ENCODE measurements at places on chromosomes 12 and 14. TPM values are rescaled to one million over a fixed set of nuclear protein-coding genes. Genes with fewer than 3 reads are reported as not detected.

GRCh38 chr12:110565894-110566871 is 16.9 kb downstream of the PPTC7 start:
- no peak for DNase-seq

DNA sequence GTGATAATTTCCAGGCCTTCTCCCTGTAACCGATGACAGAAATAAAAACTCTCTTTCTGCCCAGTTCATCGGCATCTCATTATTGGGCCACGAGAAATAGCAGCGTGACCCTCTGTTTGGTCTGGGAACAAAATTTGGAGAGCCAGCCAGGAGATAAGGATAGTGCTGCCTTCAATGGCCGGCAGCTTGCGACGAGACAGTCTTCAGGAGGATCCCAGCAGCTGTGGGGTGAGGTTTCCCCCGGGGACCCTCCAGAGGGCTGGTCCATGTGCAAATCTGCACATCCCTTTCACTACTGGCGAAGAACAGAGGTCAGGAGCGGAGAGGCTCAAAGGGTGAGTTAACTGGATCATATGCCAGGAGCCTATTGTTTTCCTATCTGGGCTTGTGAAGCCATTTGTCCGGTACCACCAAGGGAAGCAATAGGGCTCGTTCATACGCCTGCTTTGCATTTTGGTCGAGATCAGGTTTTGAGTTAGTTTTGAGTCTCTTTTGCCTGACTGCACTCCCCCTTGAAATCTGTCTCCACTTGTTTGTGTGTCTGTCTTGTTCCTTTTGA is 4.8 kb downstream of the SLC39A2 start:
- DNase-seq: no peak

Gene LRTM2
- not detected for total RNA-seq

DNA sequence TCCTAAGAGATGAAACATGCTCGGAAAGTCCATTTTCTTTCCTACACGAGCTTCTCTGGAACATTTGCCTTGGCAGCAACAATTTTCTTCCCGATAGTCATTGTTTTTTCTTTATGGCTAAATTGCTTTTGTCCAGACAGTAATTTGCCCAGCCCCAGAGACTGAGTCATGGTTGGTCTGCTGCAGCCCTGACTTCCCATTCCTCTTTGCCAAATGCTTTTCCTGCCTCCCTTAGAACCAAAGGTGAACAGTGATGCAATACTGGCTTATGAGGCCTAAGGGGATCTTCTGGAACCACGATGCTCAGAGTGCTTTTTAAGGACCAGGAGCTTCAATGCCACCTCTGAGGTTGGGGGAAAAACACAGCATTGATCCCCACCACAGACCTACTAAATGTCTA is 1599.6 kb upstream of the TMEM132C start:
- no peak for DNase-seq

Gene OAS2
- total RNA-seq: 327 TPM

DNA sequence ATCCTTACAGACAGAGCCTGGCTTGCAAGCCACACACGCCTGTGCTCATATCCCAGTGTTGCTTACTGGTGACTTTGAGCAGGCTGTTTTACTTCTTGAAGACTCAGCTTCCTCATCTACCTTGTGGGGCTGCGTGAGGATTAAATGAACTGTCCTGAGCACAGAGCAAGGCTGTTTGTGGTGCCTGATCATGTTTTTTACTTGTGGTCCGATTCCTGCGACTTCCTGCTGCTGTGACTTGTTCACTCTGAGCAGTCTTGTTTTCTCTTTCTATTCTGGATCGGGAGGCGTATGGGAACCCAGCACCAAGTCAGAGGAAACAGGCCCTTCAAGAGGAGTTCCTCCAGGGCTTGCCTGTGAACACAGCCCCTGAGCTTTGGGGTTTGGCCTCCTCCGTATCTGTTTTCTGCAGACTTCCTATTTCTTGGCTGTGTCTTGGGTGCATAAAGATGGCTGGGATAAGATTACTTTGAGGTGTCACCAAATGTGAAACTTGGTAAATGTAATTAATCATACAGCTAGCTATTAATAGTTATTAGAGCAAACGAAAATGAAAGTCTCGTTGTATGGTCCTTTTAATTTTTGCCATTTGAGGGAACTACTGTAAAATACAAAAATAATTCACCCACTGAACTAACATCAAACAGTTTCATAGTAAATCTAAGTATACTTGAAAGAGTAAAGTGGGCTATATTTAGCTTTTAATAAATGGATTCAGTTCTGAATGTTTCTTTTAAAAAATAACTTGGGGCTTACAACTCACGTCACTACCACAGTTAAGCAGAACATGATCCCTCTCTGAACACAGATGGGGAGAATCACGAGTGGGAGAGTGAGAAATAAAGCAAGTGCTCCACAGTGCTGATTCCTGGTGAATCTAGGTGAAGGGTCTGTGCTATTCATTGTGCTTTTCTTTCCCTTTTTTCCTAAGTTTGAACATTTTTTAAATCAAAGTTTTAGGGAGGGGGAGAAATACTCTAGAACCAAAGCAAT is 251.5 kb downstream of the FOXN3 start:
- DNase-seq: no peak

GRCh38 chr12:6347367-6348338 is 5.8 kb upstream of the TNFRSF1A start:
- DNase-seq: no peak

GRCh38 chr14:73633116-73634010 is 11.4 kb upstream of the DNAL1 start:
- DNase-seq: peak; percentile 59

GRCh38 chr12:28870839-28871440 is 278.1 kb upstream of the FAR2 start:
- DNase-seq: no peak

Gene GLIPR1L2
- total RNA-seq: 0.35 TPM

DNA sequence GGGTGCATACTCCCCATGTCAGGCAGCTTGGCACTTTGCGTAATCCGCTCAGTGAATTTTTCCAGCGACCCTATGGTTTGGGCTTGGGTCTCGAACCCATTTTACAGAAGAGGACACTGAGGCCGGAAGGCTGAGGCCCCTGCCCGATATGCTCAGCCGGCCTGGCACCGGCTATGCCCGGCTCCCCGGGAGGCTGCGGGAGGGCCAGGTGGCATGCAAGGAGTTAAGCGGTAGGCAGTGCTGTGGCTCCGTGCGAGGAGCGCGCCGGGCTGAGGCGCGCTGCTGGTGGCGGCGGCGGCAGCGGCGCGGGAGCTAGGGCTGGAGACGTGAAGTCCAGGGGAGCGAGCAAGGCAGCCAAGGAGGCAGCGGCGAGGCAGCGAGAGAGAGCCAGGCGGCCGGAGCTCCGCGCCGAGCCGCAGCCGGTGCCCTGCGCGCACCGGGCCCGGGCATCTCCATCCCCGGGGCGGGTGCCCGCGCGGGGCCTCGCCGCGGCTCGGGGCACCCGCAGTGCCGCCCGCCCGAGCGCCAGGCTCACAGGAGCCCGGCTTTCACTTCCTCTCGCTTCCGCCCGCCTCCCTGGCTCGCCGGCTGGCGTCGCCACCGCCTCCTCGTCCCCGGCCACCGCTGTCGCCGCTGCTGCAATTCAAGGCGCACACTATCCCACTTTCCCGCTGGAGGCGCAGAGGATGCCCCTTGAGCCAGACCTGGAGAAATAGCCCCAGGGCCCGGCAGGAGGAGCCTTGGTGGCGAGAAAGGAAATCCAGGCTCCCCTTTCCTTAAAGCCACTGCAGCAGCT is at the start of gene WSCD2:
Gene WSCD2 (plus strand): TSS at position 272 of the 796 bp plus-strand sequence. CDS start 66,545 bp downstream, outside the sequence.
- DNase-seq: no peak

Gene EIF2B2
- 64.0 TPM for total RNA-seq

Gene RFX4
- total RNA-seq: not detected

Gene NTN4
- 0.25 TPM for total RNA-seq

Gene HSP90B1
- 378 TPM for total RNA-seq

GRCh38 chr12:57838594-57839302 is 7.8 kb downstream of the CTDSP2 start:
- DNase-seq: peak; percentile 50

DNA sequence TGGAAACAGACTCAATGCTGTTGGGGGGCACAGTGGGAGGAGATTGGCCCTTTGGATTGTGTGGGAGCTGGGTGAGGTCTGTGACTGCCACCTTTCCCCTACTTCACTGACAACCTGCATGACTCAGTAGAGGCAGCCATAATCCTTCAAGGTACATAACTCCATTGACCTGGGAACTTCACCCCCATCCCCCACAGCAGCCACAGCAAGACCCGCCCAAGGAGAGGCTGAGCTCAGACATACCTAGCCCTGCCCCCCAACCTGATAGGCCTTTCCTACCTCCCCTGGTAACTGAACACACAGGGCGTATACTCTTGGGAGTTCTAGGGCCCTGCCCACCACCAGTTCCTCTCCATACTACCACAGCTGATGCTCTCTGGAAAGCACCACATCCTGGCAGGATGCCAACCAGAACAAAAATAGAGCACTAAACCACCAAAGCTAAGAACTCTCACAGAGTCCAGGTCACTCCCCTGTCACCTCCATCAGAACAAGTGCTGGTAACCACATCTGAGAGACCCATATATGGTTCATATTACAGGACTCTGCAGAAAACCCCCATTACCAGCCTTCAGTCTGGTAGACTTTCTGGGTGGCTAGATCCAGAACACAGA is 703.9 kb downstream of the FSCB start:
- DNase-seq: no peak

GRCh38 chr12:28570811-28571210 is 380.6 kb downstream of the CCDC91 start:
- DNase-seq: no peak

Gene LAG3
- total RNA-seq: 91.9 TPM

GRCh38 chr12:121293603-121294002 is 2.9 kb downstream of the CAMKK2 start:
- DNase-seq: no peak

GRCh38 chr12:39327510-39327909 is 115.4 kb downstream of the KIF21A start:
- no peak for DNase-seq

- DNase-seq: no peak
Measured at GRCh38 chr14:91834571-91834970, 32.8 kb downstream of the TC2N start.

DNA sequence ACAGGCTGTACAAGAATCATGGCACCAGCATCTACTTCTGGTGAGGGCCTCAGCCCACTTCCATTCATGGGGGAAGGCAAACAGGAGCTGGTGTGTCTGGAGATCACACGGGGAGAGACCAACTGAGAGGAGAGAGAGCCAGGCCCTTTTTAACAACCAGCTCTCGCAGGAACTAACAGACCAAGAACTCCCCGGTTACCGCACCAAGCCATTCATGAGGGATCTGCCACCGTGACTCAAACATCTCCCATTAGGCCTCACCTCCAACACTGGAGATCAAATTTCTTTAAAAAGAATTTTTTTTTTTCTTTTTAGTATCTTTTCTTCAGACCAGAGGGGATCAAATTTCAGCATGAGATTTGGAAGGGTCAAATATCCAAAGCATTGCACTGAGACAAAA is 16.7 kb upstream of the AQP2 start:
- no peak for DNase-seq

- DNase-seq: no peak
Measured at GRCh38 chr14:106422066-106422465, 895.7 kb downstream of the TMEM121 start.

GRCh38 chr12:42588524-42589464 is 752 bp downstream of the PRICKLE1 start:
- DNase-seq: no peak

- no peak for DNase-seq
Measured at GRCh38 chr14:42140001-42140400, 533.3 kb downstream of the LRFN5 start.

Gene EML1
- not detected for total RNA-seq

DNA sequence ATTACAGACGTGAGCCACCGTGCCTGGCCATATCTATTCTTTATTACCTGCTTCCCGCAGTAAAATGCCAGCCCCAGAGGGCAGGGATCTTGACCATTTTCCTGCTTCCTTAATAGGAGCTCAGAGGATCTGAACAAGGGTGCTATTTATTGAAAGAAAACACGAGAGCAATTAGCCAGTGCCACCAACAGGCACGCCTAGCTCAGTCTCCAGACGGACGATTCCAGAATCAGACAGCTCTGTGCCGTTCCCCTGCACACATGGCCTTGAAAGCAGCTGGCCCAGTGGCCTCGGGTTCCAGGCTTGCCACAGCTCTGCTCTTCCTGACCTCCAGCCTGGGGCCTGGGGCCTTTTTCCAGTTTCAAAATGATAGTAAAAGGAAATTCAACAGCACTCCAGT is 135.2 kb upstream of the RFLNA start:
- no peak for DNase-seq

DNA sequence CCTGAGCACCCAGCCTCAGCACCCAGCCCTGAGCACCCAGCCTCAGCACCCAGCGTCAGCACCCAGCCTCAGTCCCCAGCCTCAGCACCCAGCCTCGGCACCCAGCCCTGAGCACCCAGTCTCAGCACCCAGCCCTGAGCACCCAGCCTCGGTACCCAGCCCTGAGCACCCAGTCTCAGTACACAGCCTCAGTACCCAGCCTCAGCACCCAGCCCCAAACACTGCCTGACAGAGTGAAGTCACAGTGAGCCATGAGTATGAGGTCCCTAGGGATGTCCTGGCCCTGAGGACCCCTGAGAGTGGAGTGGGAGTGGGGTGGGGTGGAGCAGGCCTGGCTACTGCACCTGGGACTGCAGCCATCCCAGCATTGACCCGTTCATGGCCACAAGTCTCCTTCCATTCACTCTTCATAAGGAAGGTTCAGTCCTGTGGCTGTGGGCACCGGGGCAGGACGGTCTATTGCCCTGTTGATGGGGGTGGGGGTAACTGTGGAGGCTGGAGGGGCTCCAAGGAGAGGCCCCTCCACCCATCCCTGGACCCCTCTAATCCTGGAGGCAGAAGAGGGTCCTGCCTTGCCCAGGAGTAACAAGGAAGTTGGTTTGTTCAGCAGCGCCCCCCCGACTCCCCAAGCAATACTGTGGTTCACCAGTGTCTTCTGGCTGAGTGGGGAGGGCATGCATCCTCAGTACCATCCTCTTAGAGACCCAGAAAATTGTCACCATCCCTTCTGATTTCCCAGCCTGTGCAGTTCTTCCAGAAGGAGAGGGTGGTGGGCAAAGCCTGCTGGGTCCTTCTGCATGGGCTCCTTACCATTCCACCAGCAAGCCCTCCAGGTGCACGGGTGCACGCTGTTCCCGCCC is 140.5 kb downstream of the ADGRD1 start:
- DNase-seq: no peak

DNA sequence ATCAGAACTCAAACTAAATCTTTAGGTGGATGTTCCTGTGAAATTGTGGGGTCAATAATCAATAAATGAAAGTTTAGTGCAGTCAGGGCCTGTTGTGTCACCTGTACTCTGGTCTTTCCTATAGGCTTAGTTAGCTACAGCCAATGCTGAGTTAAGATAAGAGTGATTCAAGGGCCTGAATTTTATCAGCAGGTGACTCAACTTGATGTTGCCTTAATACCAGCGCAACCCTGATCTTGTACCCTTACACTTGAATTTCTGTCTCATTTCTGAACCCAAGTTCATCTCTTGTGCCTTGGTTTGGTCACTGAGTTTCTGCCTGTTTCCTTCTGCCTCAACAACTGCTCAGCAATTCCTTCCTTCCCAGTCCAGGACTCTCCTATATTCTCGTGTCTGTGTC is 157.0 kb upstream of the E2F7 start:
- DNase-seq: no peak

DNA sequence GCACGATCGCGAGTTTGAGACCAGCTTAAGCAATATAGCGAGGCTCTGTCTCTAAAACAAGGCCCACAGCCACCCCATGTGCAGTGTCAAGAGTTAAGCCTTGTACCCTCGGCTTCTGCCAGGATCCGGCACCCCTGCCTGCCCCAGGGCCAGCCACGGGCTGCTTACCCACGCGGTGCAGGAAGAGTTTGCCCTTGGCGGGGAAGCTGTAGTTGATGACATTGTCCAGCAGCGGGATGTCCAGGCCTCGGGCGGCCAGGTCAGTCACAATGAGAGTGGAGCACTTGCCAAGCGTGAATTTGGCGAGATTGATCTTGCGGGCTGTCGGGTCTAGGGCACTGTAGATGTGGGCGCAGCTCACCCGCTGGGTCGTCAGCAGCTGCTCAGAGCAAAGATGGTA is 13.1 kb downstream of the DDX54 start:
- DNase-seq: no peak

Measured in activated CD4-positive, alpha-beta memory T cell treated with anti-CD3 and anti-CD28 coated beads, Interleukin-2, amount 10 ng/mL, durations not matched to agents 7 days and 5 days (primary cell).